ENCODE measurements at places on chromosomes 16 and 17.

GRCh38 chr16:23480257-23480656, 27.3 kb upstream of the COG7 start:
- no peak for DNase-seq

DNA sequence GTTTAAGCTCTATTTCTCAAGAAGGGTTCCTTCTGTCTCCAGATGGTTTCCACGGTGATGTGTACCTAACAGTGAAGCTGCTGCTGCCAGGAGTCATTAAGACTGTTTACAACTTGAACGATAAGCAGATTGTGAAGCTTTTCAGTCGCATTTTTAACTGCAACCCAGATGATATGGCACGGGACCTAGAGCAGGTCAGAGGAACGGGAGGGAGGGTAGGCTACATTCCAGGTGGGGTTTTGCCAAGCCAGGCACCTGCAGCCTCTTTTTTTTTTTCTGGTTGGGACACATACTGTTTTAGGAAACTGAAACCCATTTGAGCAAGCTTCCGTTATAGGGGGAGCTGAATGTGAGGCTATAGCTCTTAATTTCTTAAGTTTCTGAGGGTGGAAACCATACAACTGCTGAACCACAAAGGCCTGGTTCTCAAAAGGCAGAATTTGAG, 10.6 kb downstream of the LIG3 start:
- DNase-seq, result no peak

DNA sequence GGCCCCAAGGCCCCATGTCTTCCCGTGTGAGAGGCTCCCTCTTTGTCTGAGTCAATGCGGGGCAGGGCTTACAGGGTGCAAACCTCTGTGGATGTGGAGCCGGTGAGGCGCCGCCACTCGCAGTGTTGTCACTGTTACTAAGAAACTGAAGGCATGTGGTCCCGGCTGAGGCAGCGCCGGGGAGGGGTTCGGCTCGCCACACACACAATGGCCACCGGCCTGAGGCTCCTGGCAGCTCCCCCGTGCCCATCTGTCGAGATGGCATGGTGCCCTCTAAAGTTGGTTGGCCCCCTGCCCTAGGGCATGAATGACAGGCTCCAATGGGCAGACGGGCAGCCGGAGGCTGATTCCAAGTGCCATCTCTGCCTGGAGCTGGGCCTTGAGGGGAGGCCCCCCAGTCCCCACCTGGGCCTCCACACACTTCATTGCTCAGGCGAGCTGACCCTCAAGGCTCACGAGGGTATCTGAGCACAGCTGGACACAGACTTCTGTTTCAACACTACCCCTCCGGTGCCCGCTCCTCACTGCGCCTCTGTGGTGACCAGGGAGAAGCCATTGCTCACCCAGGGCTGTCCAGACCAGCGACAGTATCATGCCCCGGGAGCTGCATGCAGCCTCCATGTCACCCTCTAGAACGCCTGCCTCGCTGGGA, 137.2 kb downstream of the C16orf78 start:
- DNase-seq, result no peak

DNA sequence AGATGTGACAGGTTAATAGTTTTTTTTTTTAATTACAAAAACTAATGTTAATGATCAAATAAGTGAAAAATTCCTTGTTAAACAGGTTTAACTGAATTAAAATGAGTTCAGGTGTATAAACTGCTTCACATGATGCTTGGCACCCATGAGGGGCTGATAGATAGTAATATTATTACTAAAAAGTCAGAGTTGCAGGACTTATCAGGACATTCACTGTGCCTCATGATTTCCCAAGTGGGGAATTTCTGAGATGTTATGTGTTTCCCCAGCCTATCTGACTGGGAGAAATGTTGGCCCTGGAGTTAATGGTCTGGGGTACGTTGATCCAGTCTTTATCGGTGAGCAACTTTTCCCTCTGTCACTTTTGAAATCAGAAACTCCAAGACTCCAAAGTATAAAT, 102.1 kb downstream of the PLCG2 start:
- DNase-seq, result no peak

GRCh38 chr16:49158029-49158642, 123.5 kb downstream of the CBLN1 start:
- DNase-seq, result no peak
